Activated naive CD4-positive, alpha-beta T cell (primary cell): ENCODE measurements at places on chromosomes 1 and 21.

DNA sequence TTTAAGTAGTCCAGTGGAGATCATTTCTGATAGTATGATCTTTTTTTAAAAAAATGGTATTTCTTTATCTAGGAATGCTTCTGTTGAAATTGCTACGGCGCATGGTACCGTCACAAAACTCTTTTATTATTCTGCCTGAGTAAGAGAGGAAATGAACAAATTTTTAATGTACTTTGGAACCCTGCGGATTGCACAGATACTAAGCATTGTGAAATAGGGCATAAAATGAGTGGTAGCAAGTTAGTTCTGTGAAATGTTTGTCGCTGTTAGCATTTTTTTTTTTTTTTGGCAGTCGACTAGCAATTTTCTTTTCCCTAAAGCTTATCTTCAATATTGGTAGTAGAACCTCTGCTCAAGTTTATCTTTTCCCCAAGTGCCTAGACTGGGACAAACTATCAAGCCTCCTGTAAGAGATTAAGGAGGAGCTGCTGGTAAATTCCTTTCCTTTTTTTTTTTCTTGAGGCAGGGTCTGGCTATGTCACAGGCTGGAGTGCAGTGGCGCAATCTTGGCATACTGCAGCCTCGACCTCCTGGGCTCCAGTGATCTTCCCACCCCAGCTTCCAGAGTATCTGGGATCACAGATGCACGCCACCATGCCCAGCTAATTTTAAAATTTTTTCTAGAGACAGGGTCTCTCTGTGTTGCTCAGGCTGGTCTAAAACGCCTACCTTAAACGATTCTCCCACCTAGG, 2.2 kb downstream of the ITSN1 start:
- DNase-seq: no peak

GRCh38 chr21:41076064-41076463, 91.9 kb upstream of the BACE2 start:
- no peak for DNase-seq

- DNase-seq: no peak
These were observed 40.0 kb downstream of the PDC start for GRCh38 chr1:186420923-186421322.

DNA sequence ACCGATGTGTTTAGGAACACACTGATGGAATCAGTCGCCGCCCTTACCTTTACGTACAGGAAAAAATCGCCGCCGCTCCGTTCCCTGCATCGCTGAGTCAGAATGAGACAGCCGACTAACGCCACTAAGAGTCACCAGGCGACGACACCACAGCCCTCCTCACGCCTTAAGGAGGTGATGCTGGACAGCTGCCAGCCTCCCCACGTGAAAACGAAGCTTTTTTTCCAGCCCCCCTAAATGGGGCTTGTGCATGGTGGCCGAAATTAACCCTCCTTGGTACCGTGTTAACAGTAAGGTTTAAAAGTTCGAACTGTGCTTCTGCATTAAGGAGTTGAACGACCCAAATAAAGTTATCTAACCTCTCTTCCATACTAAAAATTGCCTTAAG, 511 bp downstream of the DNTTIP2 start:
- DNase-seq: peak; percentile 7

GRCh38 chr1:26358411-26359384, 4.8 kb upstream of the CRYBG2 start:
- peak; percentile 40 for DNase-seq

DNA sequence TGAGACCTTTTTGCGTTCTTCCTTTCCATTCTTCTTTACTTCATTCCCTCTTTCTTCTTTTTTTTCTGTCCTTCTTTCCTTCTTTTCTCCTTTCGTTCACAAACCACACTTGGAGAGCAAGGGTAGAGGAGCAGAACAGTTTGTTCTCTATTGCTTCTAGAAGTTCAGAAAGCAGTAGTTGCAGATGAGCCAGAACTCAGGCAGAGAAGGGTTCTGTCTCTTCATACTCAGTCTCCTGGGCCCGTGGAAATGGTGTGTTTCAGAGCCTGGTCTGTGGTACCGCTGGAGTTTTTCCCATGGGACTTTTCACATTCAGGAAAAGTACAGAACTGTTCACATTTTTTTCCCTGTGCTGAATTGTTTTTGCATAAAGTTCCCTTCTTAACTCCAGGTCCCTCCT, 87.0 kb downstream of the ATP5PO start:
- DNase-seq: no peak

DNA sequence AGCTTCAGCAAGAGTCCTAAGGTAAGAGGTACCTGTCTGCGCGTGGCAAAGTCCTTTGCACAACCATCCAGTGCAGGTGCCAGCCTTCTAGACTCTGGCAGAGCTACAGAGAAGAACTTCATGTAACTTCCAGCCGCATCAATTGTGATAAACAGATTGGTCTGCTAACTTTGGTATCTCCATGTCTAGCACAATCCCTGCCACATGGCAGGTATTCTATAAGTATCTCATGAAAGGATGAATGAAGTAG, 29.8 kb downstream of the CD48 start:
- no peak for DNase-seq

- DNase-seq: no peak
These were observed 82.1 kb downstream of the GFI1 start for GRCh38 chr1:92404661-92405060.

DNA sequence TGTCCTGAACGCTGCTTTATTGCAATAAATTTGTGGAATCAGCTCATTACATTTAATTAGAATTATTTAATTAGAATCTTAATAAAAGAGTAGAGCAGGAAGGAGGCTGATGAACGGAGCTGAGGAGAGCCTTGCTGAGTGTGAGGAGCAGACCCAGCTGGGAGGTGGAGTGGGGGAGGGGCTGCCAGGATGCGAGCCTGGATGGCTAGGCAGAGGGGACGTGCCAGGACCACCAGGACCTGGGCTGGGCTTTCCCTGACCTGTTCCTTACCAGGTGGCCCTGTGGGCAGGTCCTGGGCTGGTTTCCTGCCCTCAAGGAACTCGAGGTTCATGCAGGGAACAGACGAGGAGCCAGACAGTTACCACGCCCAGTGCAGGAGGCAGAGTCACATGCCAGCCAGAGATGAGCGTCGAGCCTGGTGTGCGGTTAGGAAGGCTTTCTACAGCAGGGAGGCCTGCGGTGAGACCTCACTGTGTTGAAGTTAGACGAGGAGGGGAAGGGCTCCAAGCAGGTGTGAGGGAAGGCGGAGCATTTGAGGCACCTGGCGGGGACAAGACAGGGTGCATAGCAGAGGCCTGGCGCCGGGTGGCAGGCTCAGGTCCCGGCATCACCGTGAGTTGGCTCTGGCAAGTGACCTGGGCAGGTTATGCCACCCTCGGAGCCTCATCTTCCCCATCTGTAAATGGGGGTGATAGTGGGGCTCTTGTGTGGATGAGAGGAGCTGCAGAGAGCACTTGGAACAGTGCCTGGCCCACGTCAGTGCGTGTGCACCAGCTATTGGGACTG, 33.9 kb downstream of the LDLRAP1 start:
- no peak for DNase-seq

GRCh38 chr21:31449921-31450535, 106.0 kb upstream of the TIAM1 start:
- DNase-seq: no peak

DNA sequence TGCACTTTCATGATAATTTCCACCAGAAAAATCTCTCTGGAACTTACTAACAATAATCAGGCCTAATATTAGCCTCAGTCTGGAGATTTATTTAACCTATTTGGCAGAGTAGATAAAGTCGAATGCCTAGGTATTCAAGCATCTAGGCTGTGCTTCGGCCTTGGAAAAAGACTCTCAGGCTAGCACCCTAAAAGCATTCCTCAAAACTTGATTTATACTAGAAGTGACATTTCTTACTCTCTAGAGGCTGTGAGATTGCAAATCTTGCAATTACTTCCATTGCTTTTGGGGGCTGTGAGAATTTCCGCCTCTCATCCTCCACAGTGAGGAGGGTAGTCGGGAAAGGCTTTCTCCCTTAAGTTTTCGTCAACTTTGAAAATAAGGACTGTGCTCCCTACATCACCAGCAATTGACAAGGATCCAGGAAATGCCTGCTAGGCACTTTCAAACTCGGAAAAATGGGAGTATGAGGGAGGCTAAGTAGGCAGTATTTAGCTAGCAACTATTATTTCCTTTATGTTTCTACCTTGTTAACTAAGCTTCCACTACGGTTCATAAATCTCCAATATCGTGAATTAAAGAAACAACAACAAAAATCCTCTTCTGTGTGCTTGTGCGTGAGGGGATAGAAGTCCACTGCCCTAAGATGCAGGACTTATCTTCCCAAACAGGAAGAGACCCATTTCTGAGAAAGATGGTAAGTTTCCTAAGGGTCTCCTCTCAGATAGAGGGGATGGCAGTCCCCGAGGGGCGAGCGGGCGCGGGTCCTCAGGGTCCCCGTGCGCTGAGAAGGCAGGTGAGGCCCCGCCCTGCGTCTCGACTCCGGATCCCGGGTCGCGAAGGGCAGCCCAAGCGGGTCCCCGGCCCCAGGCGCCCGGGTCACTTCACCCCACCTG, 1.1 kb upstream of the LMO4 start:
- DNase-seq: no peak

GRCh38 chr1:154697710-154698109, 89.7 kb upstream of the ADAR start:
- no peak for DNase-seq

- no peak for DNase-seq
These were observed 20.3 kb upstream of the SLC26A9 start for GRCh38 chr1:205963352-205964155.

- no peak for DNase-seq
These were observed 19.1 kb downstream of the CHRNB2 start for GRCh38 chr1:154586641-154587040.

DNA sequence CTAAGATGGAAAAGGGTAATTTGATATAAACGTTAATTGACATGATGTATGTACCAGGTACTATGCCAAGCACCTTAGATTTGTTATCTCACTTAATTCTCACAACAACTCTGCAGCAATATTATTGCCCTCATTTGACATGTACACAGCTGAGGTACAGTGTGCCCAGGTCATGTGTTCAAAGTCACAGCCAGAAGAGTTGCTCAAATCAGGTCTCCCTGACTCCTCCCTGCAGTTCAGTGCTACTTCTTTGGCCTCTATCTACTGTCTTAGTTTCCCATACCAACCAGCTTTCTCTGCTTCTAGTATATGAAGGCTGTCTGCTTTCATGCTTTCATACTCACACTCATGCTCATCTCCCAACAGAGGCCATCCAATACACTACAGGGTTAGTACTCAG, 15.1 kb downstream of the TBX15 start:
- no peak for DNase-seq

DNA sequence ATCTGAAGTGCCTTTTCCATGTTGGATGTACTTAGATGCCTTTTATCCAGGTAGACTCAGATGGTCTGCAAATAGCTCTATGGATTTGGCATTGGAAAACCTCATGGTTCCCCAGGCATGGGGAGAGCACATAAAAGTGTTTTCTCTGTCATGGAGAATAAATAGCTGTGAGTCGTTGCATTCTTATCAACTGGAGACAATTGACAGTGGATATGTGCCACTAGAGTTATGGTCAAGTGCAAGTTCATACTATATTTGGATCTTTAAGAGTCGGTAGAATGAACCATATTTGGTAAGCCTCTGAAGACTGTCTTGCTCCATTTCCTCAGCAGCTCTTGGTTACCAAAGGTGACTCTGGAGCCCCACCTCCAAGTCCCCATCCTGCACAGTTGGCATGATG, 83.7 kb downstream of the ROR1 start:
- no peak for DNase-seq

DNA sequence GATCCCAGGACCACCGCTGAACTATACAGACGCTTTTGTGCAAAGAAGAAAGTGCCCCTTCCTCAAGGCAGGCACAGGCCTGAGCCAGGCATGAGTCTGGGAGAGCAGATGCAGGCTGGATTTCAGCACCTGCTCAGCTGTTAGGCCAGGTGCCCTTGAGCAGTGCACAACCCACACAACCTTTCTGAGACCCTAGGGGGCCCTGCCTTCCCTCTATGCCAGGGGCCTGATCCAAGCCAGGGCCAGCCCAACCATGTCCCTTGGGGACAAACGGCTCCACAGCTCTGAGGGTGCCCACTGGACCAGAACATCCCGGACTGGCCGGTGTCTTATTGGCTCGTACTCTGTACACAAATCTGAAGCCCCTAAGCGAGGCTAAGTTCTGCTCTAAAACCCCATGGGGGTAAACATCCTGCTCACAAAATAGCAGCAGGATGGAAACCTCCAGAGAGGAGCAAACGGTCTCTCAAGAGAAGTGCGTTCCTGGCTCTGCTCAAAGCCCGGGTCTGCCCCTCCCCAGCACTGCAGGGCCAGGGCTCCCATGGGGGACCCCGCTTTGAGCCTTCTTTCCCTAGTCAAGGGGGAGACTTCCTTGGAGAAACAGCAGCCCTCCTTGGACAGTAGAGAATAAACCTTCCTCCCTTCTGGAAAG, 275.1 kb downstream of the NPHP4 start:
- DNase-seq: no peak

GRCh38 chr1:88509379-88509778, 174.7 kb upstream of the PKN2 start:
- no peak for DNase-seq

DNA sequence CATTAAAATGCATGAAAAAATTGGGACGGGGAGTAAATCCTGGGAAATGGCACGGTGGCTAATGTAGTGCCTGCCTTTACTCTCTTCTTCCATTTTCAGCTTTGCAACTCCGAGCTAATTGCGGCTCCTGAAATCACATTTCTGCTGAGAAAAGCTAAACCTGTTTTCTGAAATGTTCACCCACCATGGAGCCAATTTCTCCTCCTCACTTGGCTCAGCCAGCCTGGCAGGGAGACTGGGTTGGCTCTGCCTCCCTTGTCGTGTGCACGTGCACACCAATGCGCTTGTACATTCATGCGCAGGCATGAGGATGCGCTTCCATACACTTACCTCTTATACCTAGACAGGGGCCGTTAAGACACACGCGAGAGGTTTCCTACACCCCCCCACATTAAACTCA, 165.4 kb downstream of the PLXNA2 start:
- no peak for DNase-seq

GRCh38 chr1:52632732-52633290, at the start of gene SHISAL2A:
SHISAL2A (plus strand) TSS chr1:52633168; CDS start chr1:52633494, 326 bp downstream.
- no peak for DNase-seq

DNA sequence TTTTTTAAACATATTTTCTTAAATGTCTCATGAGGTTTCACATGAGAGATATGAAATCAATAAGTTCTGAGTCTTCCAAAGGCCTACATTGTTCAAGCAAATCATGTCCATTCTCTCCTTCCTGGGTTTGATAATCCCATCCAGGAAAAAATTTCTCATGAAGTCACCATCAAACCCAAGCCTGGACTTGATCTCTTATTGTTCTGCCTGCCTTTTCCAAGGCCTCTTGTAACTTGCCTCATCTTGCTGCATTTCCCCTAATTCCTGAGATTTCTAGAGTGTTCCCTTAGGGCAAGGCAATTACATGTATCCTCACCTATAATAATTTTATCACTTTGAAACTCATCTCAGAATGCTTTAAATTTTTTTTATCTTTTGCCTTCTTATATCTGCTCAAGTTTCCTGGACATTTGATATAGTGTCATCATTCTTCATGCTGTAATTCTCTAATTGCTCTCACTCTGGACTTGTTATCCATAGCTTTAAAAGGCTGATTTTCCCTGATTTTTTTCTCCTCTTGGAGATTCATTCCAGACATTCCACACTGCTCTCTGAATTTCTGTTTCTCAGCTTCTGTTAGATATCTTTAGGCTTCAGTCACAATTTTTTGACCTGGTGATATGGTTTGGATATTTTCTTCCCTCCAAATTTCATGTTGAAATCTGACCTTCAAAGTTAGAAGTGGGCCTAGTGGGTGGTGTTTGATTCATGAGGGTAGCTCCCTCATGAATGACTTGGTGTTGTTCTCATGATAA, 126.4 kb downstream of the LRRC7 start:
- no peak for DNase-seq
